ENCODE measurements at places on chromosomes 1 and 21. TPM values are rescaled to one million over a fixed set of nuclear protein-coding genes. Genes with fewer than 3 reads are reported as not detected.

GRCh38 chr1:43934101-43934985 lies 742 bp downstream of the ARTN start:
- peaks cover 6% of the 10 kb centered on the region for H3K36me3 ChIP-seq
- H3K4me3 ChIP-seq, result peak overlapping the region; percentile 65
- peaks cover 55% of the 10 kb centered on the region for H3K27me3 ChIP-seq
- no peak overlapping the region for H3K27ac ChIP-seq
- DNase-seq, result no peak

GRCh38 chr1:46804027-46804889 lies 5.4 kb downstream of the CYP4B1 start:
- H3K27me3 ChIP-seq, result peaks cover 14% of the 10 kb centered on the region
- H3K4me3 ChIP-seq, result no peak overlapping the region
- H3K27ac ChIP-seq, result no peak overlapping the region
- no peaks in the 10 kb centered on the region for H3K4me1 ChIP-seq

DNA sequence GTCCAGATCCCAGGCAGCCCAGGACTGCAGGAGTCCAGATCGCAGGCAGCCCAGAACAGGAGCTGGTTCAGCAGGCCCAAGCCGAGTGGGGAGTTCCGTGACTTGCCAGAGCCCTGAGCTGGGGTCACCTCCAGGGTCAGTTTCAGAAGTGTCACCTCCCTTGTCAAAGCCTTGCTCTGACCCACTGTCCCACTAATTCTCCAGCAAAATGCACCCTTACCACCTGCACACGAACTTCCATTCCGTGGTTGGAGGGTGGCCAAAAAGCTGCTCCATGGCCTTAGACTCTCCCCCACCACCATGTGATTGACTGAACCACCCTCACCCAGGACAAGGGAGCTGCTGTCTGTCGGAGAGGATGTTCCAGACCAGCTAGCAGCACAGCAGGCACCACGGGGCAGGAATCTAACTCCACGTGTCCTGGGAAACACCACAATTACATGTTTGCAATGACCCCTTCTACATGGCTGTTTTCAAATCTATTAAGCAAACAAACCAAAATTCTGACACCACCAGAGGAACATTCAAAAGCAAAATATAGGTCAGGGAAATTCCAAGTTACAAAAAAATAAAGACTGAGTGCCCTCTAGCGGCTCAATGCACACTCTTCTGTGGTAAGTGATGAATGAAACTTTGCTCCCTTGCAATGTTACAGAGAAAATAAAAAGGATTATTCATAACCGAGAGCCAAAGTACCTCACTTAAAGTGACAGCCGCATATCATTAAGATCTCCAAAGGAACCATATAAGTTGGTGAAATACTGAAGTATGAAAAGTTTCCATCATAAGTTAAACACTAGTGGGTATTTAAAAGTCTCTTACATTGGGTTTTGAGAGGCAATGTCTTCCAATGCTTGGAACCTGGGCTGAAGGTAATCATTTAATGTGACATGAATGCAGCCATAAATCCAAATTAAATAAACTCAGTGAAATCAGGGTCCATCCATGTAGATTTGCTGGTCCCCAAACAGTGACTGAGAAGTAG lies 76.3 kb downstream of the NPHP4 start:
- DNase-seq, result no peak
- no peak overlapping the region for H3K4me3 ChIP-seq
- no peaks in the 10 kb centered on the region for H3K27me3 ChIP-seq
- no peak overlapping the region for H3K27ac ChIP-seq
- H3K4me1 ChIP-seq, result peaks cover 27% of the 10 kb centered on the region
- no peaks in the 10 kb centered on the region for H3K36me3 ChIP-seq

DNA sequence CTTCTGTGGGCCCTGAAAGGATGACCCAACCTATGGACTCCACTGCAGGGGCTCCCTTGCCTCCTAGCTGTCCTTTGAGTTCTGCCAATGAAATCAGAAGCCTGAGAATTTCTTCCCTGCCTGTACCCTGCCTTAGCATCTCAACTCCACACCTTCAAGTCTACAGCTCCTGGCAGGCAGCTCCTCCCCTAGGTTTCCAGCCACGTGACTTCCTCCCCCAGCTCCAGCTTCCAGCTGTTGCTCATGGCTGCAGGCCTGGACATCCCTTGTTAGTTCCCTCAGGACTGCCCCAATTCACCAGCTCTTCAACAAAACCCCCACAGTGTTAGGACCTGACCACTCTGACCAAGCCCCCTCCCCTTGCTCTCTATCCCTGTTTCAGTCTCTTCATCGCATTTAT lies 2.4 kb downstream of the RCAN1 start:
- H3K4me3 ChIP-seq, result no peak overlapping the region
- peaks cover 5% of the 10 kb centered on the region for H3K4me1 ChIP-seq
- no peaks in the 10 kb centered on the region for H3K36me3 ChIP-seq
- H3K27ac ChIP-seq, result no peak overlapping the region

- DNase-seq, result no peak
- no peaks in the 10 kb centered on the region for H3K27me3 ChIP-seq
- peaks cover 17% of the 10 kb centered on the region for H3K4me1 ChIP-seq
- no peaks in the 10 kb centered on the region for H3K36me3 ChIP-seq
- no peak overlapping the region for H3K27ac ChIP-seq
Observed at GRCh38 chr1:230982696-230983095, 3.8 kb downstream of the ARV1 start.

DNA sequence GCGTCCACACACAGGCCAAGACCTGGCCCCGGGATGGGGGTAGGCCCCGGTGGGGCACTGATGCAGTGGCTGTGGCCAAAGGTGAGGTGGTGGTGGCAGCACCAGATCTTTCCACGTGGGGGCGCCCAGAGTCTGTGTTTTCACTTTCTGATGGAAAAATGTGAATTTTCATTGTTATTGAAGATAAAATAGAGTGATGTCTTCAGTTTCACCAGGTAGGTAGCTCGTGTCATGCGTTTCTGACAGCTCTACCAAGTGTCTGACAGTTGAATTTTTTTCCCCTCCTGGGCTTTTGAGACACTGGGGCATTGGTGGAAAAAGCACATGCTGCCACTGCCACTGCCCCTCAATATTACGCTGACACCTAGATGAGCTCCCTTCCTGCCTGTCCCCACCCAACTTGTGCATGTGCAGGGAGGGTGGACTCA lies 40.0 kb upstream of the MAGOH start:
- H3K4me1 ChIP-seq, result no peaks in the 10 kb centered on the region
- DNase-seq, result peak; percentile 86
- no peak overlapping the region for H3K27ac ChIP-seq

DNA sequence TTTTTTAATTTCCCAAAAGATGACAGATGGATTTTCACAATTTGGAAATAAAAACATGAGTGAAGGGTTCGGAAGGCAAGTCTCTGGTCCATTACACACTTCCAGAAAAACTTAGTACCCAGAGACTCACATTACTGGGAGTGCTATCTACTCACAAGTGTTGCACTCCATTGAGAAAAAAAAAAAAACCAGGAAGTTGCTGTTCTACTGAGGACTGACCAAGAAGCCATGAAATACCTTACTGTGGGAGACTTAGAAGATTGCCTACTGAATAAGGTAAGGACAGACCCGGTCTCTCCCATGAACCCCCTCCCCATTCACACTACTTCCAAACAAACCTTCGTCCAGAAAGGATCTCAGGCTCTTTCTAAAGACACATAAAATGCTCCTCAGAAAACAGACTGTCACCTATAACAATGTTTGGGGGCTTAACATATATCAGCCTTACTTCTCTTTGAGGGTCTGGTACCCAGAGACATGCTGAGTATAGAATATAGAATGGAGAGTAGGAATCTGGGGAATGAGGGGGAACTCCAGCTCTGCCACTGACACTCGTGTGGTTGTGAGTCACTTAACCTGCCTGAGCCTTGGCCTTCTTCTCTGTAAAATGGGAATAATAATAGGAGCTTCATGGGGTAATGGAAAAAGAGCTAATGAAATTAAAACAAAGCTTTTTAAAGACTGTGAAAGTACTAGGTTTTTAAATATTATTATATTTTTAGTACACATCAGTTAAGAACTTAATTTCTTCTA lies 1.4 kb downstream of the MAB21L3 start:
- no peak for DNase-seq
- H3K36me3 ChIP-seq, result no peaks in the 10 kb centered on the region
- peaks cover 25% of the 10 kb centered on the region for H3K4me1 ChIP-seq

GRCh38 chr1:3465935-3466321 lies 11.5 kb downstream of the ARHGEF16 start:
- H3K4me1 ChIP-seq, result peaks cover 13% of the 10 kb centered on the region
- no peak for DNase-seq
- H3K27ac ChIP-seq, result no peak overlapping the region
- no peak overlapping the region for H3K4me3 ChIP-seq
- H3K27me3 ChIP-seq, result no peaks in the 10 kb centered on the region
- no peaks in the 10 kb centered on the region for H3K36me3 ChIP-seq

DNA sequence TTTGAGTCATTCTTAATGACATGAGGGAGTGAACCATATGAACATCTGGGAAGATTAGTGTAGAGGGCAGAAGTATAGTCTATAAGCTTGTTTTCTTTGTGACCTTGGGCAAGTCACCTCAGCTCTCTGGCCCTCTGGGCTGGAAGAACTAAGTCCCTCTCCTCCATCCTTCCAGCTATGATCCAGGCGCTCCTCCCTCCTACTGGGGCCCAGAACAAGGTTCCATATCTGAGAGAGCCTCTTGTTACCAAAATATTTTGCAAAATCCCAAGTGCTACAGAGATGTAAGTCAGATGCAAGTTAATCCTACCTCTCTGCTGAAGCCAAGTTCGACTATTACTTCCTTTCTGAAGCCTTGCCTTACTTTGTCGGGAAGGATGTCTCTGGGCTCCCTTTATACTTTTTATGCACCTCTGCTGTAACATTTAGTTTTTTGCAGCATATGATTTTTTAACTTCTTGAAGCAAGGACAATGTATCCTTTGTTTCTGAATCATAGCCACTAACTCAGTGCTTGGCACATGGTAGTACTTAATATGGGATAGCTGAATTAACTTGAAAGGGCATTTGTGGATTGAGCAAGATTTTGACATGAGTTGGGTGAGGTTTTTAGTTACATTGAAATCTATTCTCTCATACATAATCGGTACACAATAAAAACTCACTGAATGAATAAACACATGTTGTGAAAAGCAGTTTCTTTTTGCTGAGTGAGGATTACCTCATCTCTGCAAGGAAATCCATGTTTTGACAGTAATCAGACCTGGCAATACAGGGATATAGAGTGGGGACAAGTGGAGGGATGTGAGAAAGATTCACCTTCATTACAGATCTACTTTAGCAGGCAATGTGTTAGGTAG lies 54.7 kb upstream of the BEND5 start:
- H3K27ac ChIP-seq, result no peak overlapping the region
- H3K4me1 ChIP-seq, result no peaks in the 10 kb centered on the region
- peaks cover 67% of the 10 kb centered on the region for H3K27me3 ChIP-seq
- no peak for DNase-seq

GRCh38 chr1:86429835-86430234 lies 5.9 kb downstream of the CLCA2 start:
- no peak overlapping the region for H3K27ac ChIP-seq
- H3K36me3 ChIP-seq, result no peaks in the 10 kb centered on the region
- no peak for DNase-seq
- no peak overlapping the region for H3K4me3 ChIP-seq

DNA sequence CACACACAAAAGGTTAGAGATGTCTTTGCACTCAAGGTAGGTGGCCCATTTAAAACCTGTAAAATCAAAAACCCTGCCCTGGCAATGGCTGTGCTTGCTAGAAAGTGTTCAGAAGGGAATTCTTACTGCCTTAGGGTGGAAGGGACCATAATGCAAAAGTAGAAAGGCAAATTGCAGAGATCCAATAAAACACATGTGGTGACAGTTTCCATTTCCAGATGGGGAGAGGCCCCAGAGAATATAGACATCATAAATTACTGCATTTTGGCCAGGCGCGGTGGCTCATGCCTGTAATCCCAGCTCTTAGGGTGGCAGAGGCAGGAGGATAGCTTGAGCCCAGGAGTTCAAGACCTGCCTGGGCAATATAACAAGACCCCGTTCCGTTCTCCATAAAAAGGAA lies 13.0 kb downstream of the FMO1 start:
- H3K27me3 ChIP-seq, result no peaks in the 10 kb centered on the region
- H3K4me1 ChIP-seq, result peaks cover 14% of the 10 kb centered on the region
- H3K4me3 ChIP-seq, result no peak overlapping the region
- H3K36me3 ChIP-seq, result no peaks in the 10 kb centered on the region
- DNase-seq, result no peak

- no peaks in the 10 kb centered on the region for H3K36me3 ChIP-seq
- H3K27ac ChIP-seq, result no peak overlapping the region
- H3K4me1 ChIP-seq, result peaks cover 6% of the 10 kb centered on the region
- DNase-seq, result no peak
Observed at GRCh38 chr1:119361620-119362344, 6.8 kb upstream of the HAO2 start.

DNA sequence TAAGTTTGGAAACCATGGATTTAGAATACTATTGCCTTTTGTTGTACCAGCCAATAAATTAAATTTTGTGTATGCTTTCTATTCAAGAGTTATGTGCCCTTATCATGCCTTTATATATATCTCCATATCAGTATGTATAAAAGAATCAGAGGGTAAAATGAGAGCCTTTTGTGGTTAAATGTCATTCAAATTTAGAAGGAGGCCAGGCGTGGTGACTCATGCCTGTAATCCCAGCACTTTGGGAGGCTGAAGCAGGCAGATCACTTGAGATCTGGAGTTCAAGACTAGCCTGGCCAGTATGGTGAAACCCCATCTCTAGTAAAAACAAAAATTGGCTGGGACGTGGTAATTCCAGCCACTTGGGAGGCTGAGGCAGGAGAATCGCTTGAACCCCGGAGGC lies 88.9 kb downstream of the XPR1 start:
- H3K4me1 ChIP-seq, result no peaks in the 10 kb centered on the region
- H3K27me3 ChIP-seq, result no peaks in the 10 kb centered on the region
- H3K27ac ChIP-seq, result no peak overlapping the region
- no peak for DNase-seq
- no peaks in the 10 kb centered on the region for H3K36me3 ChIP-seq
- H3K4me3 ChIP-seq, result no peak overlapping the region

- no peak for DNase-seq
- peaks cover 19% of the 10 kb centered on the region for H3K27me3 ChIP-seq
- no peaks in the 10 kb centered on the region for H3K36me3 ChIP-seq
- no peak overlapping the region for H3K4me3 ChIP-seq
Observed at GRCh38 chr1:111723091-111723806, 15.9 kb downstream of the INKA2 start.

Gene LRRC7
- 0.09 TPM for total RNA-seq

Gene SYNJ1
- 8.6 TPM for total RNA-seq

Gene SORT1
- 45.5 TPM for total RNA-seq

Gene TTLL7
- 13.3 TPM for total RNA-seq

Gene IQGAP3
- 13.9 TPM for total RNA-seq
